ENCODE measurements at places on chromosomes 3 and 15. TPM values are rescaled to one million over a fixed set of nuclear protein-coding genes. Genes with fewer than 3 reads are reported as not detected.

- DNase-seq: no peak
These were observed 556 bp downstream of the CRYBG3 start for GRCh38 chr3:97822359-97822775.

DNA sequence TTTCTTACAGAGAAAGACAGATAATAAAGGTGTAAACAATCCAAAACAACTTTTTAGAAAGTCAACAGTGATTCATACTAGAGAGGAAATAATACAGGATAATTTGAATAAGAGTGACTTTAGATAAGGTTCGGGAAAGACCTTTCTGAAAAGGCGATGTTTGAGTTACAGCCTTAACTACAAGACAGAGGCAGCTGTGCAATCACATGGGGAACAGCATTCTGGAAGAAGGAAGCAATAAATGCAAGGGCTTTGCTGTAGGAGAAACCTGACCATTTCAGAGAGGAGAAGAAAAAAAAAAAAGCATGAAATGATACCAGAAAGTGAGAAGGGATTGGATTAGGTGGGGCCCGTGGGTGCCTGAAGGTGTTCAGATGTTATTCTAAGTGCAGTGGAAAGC lies 200.6 kb upstream of the ATP11B start:
- DNase-seq: no peak

- no peak for DNase-seq
These were observed 304.4 kb downstream of the DOCK3 start for GRCh38 chr3:50978991-50979667.

DNA sequence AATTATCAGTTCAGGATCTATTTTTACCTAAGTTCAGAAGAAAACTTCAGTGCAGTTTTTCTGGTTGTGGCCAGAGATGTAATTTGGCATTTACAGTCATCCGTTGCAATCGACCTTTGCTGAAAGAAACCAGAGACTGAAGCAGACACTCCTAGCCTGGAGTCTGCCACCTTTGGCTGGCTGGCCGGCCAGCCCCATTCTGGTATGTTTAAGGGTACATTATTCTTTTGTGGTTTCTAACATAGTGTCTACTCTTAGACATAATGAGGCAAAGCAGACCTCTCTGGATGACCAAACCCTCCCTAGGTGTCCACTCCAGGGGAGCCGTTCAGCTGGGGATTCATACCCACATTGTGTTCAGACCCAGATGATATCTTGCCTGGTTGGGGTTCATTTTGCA lies 275.9 kb upstream of the TPM1 start:
- no peak for DNase-seq

DNA sequence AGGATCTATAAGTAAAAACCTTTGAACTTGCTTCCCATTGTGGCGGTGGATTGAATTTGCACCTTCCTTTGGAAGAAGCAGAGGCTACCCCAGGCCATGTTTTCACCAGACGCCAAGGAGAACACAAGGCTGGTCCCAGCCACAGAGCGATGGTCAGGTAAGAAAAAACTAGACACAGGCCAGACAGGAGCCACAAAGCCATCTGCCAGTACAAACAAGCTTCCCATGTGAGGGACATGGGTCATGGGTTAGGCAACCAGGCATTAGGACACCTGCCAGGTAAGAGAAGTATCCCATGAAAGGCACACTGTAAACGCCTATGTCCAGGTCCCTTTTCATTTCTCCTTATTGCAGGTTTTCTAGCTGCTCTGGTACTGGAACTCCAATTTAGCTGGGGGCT lies 190.2 kb downstream of the KLF13 start:
- no peak for DNase-seq

- DNase-seq: no peak
These were observed 35.2 kb downstream of the NR1I2 start for GRCh38 chr3:119817071-119817470.

- no peak for DNase-seq
These were observed 258.4 kb upstream of the AGTR1 start for GRCh38 chr3:148439254-148439822.

DNA sequence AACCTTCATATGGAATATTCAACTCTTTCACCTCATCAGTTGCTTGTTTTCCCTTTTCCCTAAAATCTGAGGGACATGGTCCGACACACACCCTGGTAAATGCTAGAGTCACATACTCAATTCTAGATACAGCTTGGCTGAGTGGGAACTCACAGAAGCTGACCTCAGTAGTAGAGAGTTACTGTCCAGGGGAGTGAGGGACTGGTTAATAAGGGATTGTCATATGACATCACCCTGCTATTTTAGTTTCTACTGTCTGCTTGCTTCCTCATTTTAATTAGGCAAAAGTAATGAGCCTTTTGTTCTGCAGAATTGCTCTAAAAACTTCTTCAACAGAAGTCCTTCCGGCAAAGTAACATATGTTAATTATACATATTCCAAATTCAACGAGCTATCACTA lies 244.5 kb downstream of the ZIC4 start:
- DNase-seq: no peak

GRCh38 chr3:156507285-156507684 lies 47.6 kb downstream of the SSR3 start:
- no peak for DNase-seq

ADCY5 gene
- total RNA-seq: 0.63 TPM

PDE8A gene
- 29.6 TPM for total RNA-seq

ONECUT1 gene
- 0.52 TPM for total RNA-seq

CLASP2 gene
- 95.5 TPM for total RNA-seq

PLA1A gene
- not detected for total RNA-seq
